Lower lobe of right lung (tissue), 2 donors: ENCODE measurements at places on chromosomes 1 and 21. TPM values are rescaled to one million over a fixed set of nuclear protein-coding genes. Genes with fewer than 3 reads are reported as not detected.

- H3K27me3 ChIP-seq = peaks cover 5% of the 10 kb centered on the region
- H3K36me3 ChIP-seq = no peaks in the 10 kb centered on the region
- no peaks in the 10 kb centered on the region for H3K4me1 ChIP-seq
- H3K27ac ChIP-seq = no peak overlapping the region
Observed at GRCh38 chr1:197441999-197442414, 174.0 kb downstream of the CRB1 start.

LEMD1 gene
- total RNA-seq = not detected

MX1 gene
- 211 TPM for total RNA-seq

DNA sequence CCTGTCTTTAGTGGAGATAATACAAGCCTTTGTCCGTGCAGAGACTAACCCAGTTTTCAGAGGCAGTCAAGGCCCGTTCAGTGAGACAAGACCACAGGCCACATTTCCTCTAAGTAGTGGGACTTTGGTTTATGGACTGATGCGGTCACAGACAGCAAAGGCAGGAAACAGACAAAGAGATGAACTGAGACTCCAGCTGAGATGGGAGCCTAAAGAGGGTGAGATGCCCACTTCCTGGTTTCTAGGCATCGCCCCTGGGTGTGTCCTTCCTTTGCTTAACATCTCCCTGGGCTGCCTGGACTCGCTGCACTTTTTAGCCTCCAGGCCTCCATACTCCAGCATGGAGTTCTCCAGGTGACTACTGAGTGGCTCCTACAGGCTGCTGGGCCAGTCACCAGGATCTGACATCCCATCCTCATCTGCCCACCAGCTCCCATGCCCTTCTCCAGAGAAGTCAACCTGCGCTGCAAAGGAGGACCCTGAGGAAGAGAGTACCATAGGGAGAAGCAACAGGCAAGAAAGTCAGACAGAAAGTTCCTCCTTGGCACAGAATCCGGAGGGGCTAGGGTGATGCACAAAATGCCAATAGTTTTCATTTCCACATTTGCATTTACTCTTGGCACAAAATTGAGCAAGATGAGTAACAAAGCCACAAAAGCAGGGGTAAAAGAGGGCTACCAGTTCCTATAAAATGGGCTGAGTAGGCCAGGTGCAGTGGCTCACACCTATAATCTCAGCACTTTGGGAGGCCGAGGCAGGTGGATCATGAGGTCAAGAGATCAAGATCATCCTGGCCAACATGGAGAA lies 15.1 kb downstream of the THEMIS2 start:
- H3K36me3 ChIP-seq = peaks cover 81% of the 10 kb centered on the region
- H3K4me3 ChIP-seq = no peak overlapping the region
- H3K27me3 ChIP-seq = no peaks in the 10 kb centered on the region
- DNase-seq = no peak

GRCh38 chr21:21030311-21030710 lies 32.1 kb downstream of the NCAM2 start:
- H3K36me3 ChIP-seq = no peaks in the 10 kb centered on the region
- no peaks in the 10 kb centered on the region for H3K27me3 ChIP-seq
- H3K4me3 ChIP-seq = no peak overlapping the region
- H3K4me1 ChIP-seq = no peaks in the 10 kb centered on the region

HNRNPCL2 gene
- total RNA-seq = not detected

DNA sequence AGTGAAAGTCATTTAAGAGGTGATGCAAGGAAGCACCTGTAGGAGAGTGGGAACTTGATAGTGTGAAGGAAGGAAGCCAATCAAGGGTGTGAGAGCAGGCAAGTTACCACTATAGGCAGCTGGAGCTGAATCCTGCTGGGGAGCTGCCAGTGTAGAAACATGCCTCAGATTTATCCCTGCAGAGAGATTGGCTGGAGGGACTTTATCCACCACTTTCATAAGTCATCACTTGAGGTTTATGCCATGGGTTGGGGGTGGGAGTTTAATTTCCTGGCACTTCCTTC lies 443.6 kb downstream of the PLPP3 start:
- no peak overlapping the region for H3K4me3 ChIP-seq
- peaks cover 3% of the 10 kb centered on the region for H3K4me1 ChIP-seq
- no peaks in the 10 kb centered on the region for H3K27me3 ChIP-seq
- no peak for DNase-seq
- no peak overlapping the region for H3K27ac ChIP-seq

- H3K4me3 ChIP-seq = no peak overlapping the region
- DNase-seq = no peak
- no peaks in the 10 kb centered on the region for H3K4me1 ChIP-seq
- no peaks in the 10 kb centered on the region for H3K36me3 ChIP-seq
- H3K27ac ChIP-seq = no peak overlapping the region
- H3K27me3 ChIP-seq = no peaks in the 10 kb centered on the region
Observed at GRCh38 chr1:30120245-30121000, 603.0 kb downstream of the MATN1 start.

DNA sequence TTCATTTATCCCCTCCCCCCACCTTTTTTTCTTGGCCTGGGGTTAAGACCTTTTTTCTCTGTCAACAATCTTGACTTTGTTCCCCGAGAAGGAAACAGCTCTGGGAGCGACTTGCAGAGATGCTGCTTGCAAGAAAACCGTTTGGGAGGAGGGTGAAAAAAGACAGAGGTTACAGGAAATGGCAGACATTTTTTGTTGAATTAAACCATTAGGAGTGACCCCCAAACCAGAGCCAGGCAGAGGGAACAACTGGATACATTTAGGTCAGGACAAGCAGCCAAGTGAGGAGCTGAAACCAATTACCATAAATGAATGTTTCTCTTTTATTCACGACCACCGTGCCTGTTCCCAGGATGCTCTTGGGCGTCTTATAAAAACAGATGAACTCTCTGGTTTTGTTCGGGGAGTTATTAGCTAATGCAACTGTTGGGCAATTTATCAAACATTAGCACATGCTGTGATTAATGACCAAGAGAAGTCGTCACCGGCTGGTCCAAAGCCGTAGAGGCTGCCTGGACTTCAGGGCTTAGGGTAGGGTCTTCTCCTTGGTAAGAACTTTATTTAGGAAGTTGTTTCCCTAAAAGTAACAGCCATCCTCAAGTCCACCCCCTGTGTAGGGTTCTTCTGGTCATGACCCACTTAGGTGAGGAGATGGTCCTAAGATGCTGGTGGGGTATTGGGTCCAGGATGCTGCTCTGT lies 141.0 kb downstream of the FOXD2 start:
- no peaks in the 10 kb centered on the region for H3K4me1 ChIP-seq
- no peak for DNase-seq
- H3K27me3 ChIP-seq = no peaks in the 10 kb centered on the region
- H3K27ac ChIP-seq = peak overlapping the region; percentile 69

- peaks cover 86% of the 10 kb centered on the region for H3K4me1 ChIP-seq
- peak overlapping the region; percentile 18 for H3K27ac ChIP-seq
- no peaks in the 10 kb centered on the region for H3K27me3 ChIP-seq
- no peak for DNase-seq
- peaks cover 14% of the 10 kb centered on the region for H3K36me3 ChIP-seq
Observed at GRCh38 chr1:12601700-12602658, 16.0 kb downstream of the DHRS3 start.

- H3K4me3 ChIP-seq = no peak overlapping the region
- peaks cover 26% of the 10 kb centered on the region for H3K36me3 ChIP-seq
- peaks cover 5% of the 10 kb centered on the region for H3K4me1 ChIP-seq
- no peak for DNase-seq
- H3K27ac ChIP-seq = no peak overlapping the region
Observed at GRCh38 chr21:46483300-46484295, 24.9 kb downstream of the DIP2A start.

- H3K4me1 ChIP-seq = no peaks in the 10 kb centered on the region
- peaks cover 57% of the 10 kb centered on the region for H3K36me3 ChIP-seq
- no peak overlapping the region for H3K4me3 ChIP-seq
- peak; percentile 12 for DNase-seq
Observed at GRCh38 chr1:43622471-43622870, 27.5 kb upstream of the KDM4A start.

DNA sequence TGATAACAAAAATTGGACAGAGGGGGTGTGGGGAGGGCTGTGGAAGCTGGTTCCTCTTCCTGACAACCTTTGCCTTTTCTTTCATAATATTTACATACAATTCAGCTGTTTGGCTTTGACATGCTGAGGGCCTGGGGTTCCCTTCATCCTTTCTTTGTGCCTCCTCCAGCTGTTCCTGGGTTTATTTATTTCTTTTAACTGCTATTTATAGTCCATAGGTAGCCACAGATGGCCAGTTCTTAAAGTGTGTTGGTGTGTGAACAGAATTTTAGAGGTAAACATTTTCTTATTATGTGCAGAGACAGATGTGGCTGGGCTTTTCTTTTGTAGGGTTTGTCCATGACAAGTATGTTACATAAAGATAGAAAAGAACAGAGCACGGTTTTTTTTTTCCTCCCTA lies 34.1 kb upstream of the CNIH3 start:
- no peak overlapping the region for H3K27ac ChIP-seq
- H3K4me1 ChIP-seq = no peaks in the 10 kb centered on the region
- H3K36me3 ChIP-seq = no peaks in the 10 kb centered on the region
- no peak overlapping the region for H3K4me3 ChIP-seq
- DNase-seq = no peak
